ENCODE measurements at places on chromosomes 3 and 15.

DNA sequence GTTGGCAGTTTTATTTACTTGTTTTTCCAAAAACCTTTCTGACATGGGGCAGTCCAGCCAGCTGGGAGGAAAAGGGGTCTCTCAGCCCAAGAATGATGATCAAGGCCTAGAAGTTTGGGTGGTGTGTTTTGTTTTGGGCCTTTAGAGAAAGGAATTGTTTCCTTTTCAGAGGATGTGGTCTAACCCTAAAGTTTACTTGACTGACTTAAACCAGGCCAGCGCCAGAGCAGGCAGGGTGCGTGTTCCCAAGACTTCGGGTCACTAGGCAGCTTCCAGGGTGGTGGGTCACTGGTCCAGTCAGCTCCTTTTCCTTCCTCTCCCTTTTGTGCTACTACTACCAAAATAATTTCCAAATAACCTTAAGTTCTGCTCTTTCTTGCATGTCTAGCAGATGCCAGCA is 4.9 kb downstream of the FLNB start:
- no peak for DNase-seq

DNA sequence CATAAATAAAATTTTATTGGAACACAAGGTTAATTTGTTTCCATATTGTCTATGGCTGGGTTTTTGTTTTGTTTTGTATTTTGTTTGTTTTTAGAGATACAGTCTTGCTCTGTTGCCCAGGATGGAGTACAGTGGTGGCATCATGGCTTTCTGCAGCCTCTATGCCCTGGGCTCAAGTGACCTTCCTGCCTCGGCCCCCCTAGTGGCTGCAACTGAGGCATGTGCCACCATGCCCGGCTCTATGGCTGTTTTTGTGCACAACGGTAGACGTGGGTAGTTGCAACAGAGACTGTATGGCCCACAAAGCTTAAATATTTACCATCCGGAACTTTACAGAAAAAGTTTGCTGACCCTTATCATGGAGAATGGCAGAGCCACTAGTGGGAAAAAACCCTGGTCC is 46.8 kb upstream of the C3orf70 start:
- DNase-seq, result no peak

GRCh38 chr15:45801543-45801942 is 166.7 kb downstream of the SQOR start:
- no peak for DNase-seq

- no peak for DNase-seq
Measured at GRCh38 chr3:30848087-30848779, 46.2 kb downstream of the GADL1 start.

GRCh38 chr15:39629906-39630305 is 49.0 kb downstream of the THBS1 start:
- no peak for DNase-seq

GRCh38 chr15:67048281-67049279 is 16.8 kb upstream of the SMAD3 start:
- DNase-seq, result peak; percentile 84
